ENCODE measurements at places on chromosomes 7 and 10.

DNA sequence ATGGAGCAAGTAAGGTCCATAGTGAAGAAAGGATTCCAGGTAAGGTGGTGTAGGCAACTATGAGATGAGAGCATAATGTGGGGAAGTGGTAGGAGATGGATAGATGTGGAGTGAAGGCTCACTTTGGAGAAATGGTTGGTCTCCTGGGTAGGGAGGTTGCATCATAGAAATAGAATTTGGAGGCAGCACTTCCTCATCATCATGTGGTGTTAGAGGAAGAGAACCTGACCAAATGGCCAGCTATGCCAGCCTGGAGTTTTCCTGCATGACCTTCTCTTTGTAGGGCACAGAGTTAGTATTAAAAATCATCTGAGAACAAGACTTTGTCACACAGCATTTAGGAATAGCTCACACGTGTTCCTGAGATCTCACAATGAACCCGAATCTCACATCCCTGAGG lies 126.7 kb upstream of the CXCL12 start:
- no peak for DNase-seq

- DNase-seq, result peak; percentile 48
Observed at GRCh38 chr10:34286136-34286739, 528.9 kb downstream of the PARD3 start.

DNA sequence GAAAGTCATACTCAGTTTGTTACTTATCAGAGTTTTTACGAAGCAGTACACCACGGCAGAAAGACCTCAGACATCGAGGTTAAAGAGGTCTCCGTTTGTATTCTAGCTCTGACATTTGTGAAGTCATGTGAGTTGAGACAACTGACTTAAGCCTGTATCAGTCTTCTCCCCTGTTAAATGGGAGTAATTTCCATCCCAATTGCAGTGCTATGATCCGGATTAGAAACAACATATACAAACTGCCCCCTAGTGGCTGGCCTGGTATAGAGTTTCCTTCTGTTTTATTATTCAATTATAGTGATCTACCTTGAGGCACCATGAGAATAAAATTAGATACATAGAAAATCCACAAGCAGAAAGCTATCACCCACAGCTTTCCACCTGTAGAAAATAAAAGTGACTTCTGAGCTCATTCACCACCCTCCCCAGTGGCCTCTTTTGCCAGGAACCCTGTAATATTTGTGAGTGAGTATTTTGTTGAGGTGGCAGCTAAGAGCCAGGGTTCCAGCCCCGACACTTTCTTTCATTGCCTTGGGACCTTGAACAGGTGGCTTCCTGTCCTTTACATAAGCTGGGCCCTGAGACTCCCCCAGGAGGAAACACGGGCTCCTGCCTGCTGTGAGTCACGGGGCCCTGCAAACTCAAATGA lies 607.2 kb upstream of the MGMT start:
- DNase-seq, result peak; percentile 5

- DNase-seq, result no peak
Observed at GRCh38 chr10:74491014-74491413, 335.4 kb upstream of the KAT6B start.

GRCh38 chr7:110119883-110120581 lies 970.9 kb upstream of the LRRN3 start:
- DNase-seq, result no peak

- no peak for DNase-seq
Observed at GRCh38 chr10:52249850-52250395, 64.2 kb upstream of the DKK1 start.

- DNase-seq, result peak; percentile 92
Observed at GRCh38 chr10:32112055-32112454, 55.8 kb upstream of the KIF5B start.

DNA sequence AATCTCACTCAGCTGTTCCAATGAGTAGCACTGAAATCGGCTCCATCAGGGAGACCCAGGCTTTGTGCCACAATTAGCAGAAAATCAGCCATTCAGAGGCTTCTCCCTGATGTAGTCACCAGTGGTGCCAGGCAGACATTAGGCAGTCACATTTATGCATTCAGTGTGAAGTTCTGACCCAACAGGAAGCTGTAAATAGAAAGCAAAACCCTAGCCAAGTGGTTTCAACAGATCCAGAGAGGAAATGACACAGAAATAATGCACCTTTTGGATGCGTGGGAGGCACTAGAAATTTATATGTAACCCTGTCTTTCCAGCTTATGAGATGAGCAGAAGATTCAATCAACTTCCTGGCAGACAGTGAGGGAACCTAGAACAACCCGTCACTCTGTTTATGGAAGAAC lies 186.4 kb downstream of the PDE1C start:
- DNase-seq, result peak; percentile 70

- no peak for DNase-seq
Observed at GRCh38 chr7:44338600-44338999, 13.2 kb upstream of the CAMK2B start.

DNA sequence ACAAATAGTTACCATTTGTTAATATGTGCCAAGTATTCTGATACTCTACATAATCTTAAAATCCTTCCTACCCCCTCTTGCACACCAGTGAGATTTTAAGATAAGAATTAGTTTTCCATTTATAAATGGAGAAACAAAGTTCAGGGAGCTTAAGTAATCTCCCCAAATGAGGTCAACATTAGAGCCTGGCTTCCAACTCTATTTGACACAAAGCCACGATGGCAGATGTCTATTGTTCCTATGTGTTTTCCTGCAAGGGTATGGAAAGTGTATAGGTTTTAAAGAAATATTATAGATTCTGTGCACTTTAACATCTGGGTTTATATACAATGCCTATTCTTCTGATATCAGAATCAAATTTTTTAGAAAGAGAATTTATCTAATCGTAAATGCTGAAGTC lies 143.9 kb upstream of the SEMA3C start:
- no peak for DNase-seq

DNA sequence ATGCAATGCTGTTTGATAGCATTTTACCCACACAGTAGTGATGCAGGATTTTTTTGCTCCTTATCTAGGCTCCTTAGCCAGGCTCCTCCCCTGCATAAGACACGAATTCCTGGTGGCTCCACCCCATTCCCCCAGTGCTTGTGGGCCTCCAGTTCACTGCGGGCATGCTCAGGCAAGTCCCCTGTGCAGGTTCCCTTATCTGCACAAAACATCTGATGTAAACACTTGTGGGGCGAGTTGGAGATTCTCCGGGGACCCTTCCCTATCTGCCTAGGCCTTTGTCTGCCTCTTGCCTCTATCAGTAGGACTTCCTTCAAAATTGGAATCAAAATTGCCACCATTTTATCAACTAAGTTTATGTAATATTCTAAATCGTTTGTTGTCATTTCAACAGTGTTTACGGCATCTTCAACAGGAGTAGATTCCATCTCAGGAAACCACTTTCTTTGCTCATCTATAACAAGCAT lies 5.4 kb upstream of the STK17A start:
- DNase-seq, result peak; percentile 27

GRCh38 chr7:875051-875450 lies 1.3 kb upstream of the GET4 start:
- DNase-seq, result no peak

DNA sequence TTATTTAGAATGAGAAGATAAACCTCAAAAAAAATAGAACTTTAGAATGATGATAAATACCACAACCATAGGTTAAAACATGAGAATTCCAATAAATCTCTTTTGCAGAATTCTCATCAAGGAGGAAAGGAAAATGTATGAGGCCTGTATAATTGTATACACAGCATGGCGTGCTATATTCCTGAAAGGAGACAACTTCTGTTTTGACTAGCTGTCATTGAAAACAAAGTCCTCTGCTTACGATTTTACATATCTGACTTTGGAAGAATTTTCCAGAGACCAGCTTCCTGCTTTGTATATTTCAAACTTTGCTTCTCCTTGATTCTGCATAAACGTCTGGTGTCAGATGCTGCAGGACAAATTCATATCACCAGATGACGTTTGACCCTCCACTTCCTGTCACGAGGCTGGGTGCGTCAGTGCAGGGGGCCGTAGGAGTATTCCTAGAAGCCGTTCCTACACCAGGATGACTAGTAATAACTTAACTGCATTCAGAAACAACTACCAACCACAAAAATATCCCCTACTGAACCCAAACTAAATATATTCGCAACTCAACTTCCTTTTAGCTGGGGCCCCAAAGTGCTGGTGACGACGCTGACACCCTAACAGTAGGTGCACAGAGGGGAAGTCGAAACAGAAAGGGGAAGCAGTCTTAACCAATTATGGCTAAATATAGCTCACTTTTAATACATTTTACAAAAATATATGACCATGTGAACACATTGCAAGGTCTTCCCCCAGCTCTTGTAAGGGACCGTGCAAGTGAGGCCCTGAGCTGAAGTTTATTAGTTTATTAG lies 178.6 kb upstream of the INHBA start:
- DNase-seq, result no peak

DNA sequence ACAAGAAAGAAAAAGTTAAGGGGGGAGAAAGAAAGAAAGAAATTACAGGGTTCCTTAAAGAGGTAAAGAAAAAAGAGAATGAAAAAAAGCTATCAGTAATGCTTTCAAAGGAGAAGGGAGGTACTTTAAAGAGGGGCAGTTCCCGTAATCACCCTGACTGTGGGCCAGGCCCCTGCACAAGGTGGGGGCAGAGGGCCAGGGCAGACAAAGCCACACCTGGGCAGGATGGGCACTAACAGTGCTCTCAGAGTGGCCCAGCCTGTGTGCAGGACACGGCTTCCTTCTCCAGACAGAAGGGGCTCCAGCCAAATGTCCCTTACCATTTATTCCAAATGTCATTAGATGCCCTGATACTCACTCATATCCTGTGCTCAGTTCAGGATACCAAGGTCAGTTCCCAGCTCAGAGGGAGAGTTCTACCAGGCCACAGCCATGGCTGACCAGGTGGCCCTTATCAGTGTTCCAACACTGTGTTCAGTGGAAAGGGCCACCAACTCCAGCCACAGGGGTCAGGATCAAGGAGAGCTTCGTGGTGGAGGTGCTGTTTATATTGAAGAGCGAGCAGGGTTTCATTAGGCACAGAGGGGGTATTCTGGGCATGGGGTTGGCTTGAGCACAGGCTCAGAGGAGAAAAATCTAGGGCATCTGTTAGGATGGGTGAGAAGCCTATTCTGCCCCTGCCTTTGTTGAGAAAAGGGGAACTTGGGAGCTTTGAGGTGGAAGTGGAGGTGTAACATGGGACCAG lies 29.9 kb downstream of the DPCD start:
- DNase-seq, result no peak

- DNase-seq, result peak; percentile 57
Observed at GRCh38 chr7:102236592-102237287, 49.9 kb upstream of the SH2B2 start.

DNA sequence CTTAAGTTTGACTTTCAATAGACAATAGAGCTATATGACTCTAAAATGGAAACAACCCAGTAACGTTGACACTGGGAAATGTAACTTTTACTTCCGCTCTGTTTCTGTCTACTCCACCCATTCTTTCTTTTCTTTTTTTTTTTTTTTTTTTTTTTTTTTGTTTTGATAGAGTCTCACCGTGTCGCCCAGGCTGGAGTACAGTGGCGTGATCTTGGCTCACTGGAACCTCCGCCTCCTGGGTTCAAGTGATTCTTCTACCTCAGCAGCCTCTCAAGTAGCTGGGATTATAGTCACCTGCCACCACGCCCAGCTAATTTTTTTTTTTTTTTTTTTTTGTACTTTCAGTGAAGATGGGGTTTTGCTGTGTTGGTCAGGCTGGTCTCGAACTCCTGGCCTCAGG lies 13.9 kb downstream of the PRSS2 start:
- DNase-seq, result no peak

DNA sequence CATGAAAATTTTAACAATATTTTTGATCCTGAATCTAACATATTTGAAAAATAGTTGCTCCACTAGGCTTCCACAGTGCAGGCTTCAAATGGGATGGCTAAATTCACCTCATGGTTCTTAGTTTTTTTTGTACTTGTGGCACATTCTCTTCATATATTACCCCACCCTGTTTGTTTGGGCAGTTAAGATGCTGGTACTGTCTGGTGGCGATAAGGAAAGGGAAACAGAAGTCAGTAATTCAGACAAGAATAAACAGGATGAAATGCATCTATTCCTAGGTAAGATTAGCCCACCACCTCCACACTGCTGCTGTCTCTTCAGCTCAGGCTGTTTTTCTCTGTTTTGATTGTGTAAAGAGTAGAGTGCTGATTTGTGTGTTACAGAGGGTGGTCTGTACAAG lies 44.2 kb downstream of the GLRX3 start:
- DNase-seq, result no peak

GRCh38 chr7:157032128-157032527 lies 21.7 kb upstream of the MNX1 start:
- DNase-seq, result no peak

DNA sequence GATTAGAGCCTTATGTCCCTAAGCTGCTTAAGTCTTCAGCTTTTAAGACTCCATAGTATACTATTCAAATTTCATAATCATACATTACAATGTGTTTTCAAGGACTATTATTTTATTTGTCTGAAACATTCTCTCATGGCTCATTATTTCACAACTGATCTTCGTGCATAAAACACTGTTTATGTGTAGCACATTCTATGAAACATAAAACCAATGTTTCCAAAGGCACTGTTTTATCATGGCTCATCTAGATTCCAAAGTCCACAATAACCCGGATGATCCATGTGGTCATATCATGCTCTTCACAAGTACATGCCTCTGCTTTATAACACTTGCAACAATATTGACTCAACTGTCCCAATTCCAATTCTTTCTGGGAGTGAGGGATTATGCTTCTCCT lies 806.1 kb downstream of the TNS3 start:
- peak; percentile 63 for DNase-seq

DNA sequence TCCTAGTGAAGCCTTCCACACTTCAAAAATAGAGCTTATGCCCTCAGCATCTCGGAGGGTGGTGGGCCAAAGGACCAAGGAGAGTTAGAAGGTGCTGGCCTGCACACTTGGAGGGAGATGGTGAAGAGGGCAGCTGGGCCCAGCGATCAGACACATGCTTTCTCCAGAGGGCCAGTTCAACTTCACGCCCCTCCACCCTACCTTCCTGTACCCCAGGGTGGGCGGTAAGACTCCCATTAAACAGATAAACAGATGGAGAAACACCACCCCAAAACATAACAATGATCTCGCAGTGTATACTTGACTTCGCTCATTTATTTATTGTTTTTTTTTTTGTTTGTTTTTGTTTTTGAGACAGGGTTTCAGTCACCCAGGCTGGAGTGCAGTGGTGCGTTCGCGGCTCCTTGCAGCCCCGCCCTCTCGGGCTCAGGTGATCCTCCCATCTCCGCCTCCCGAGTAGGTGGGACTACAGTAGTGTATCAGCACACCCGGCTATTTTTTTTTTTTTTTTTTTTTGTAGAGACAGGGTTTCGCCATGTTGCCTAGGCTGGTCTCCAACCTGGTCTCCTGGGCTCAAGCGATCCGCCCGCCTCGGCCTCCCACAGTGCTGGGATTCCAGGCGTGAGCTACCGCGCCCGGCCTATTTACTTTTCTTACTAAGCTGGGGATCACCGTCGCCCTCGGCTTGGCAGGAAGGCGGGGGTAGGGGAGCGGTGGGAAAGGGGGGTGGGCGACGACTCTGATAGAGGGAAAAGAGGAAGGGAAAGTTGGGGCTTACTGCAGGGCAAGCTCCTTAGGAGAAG lies 1.8 kb downstream of the C10orf95 start:
- DNase-seq, result peak; percentile 18

DNA sequence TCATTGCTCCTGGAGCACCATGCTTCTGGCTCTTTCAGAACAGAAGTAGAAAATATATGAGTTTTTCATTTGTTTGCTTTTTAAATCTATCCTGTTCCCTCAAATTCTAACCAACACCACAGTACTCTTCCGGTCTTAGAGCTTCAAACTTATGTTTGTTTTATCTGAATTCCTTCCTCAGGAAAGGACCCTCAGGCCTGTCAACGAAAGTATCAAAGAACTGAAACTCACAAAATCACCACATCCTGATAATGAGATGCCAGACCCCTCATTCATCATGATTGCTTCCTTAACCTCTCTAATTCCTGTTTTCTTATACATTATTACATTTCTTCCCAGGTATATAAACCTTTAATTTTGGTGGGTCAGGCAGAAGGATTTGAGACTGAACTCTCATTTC lies 135.2 kb downstream of the BMS1 start:
- no peak for DNase-seq

Measured in AG10803 (cell line).